ENCODE measurements at places on chromosomes 2 and 18.
A peak's percentile ranks its signal among the peaks of the same experiment; 100 is the strongest.

DNA sequence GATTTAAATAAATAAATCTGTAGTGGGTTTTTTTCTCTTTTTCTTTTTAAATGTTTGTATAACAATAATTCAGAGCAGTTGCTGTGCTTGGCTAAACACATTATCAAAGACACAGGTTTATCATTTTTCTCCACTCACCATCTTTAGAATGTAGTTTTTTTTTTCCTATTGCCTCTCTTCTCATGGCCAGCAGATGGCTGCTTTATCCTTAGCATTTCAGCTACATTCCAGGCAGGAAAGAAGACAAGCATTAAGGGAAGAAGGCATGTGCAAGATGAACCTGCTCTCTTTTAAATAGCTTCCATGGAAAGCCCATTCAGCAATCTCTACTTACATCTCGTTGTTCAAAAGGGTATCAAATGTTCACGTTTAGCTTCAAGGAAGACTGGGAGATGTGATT is 42.6 kb downstream of the ARHGAP15 start:
- H3K4me1 ChIP-seq, result peaks cover 24% of the 10 kb centered on the region
- H3K27ac ChIP-seq, result no peak overlapping the region
- peaks cover 37% of the 10 kb centered on the region for H3K36me3 ChIP-seq
- DNase-seq, result no peak
- H3K27me3 ChIP-seq, result no peaks in the 10 kb centered on the region

DNA sequence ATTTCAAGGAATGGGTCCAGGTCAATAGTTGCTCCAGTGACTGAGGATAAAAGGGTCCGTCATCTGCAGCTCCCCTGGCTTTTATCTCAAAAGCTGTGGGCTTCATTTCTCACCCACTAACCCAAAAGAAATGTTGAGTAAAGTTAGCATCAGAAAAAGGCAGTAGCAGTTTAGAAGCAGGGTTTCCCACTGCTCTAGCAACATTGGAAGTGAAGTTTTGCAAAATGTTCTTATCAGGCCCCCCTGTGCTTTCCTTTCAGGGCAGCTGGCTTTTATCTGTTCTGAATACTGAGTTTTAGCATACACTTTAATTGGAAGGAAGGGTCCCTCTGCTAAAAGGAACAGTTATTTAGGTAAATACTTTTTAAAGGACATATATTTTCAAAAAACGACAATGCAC is 296.2 kb upstream of the RAB12 start:
- no peaks in the 10 kb centered on the region for H3K4me1 ChIP-seq
- H3K4me3 ChIP-seq, result no peak overlapping the region
- H3K36me3 ChIP-seq, result no peaks in the 10 kb centered on the region
- DNase-seq, result no peak
- H3K27ac ChIP-seq, result no peak overlapping the region

DNA sequence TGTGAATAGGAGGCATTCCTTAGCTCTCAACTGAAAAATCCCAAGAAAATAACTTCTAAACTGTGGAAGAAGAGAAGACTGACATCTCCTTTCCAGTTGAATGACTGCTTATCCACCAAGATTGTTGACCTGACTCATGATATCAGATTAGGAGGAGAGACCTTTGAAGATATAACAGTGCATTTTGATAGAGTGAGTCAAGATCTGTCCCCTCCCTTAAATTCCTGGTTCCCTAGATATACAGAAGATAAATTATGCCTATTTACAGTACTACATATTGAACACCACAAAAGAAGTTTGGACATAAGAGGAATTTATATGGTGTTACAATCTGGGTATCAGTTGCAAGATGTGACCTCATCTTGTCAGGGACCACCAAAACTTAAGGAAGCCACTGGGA is 285.3 kb upstream of the ZSWIM2 start:
- H3K4me3 ChIP-seq, result no peak overlapping the region
- H3K27ac ChIP-seq, result no peak overlapping the region
- H3K27me3 ChIP-seq, result no peaks in the 10 kb centered on the region
- DNase-seq, result no peak
- no peaks in the 10 kb centered on the region for H3K4me1 ChIP-seq
- no peaks in the 10 kb centered on the region for H3K36me3 ChIP-seq

DNA sequence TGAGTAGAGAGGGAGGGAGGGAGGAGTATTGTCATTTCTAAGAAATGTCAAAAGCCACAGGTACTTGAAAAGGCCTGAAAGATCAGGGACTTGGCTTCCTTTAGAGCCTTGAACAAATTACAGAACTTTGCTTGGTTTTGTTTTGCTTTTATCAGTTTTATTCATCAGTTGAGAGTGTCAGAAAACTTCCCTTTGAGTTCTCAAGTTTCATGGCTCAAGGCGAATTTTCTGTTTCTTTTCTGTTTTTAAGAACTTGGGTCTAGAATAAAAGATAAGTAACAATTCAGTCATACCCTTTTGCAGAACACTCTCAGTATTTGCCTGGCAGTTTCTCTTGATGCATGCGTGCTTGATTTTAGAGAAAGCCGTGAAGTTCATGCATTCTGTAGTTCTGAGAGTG is 531.9 kb downstream of the PARD3B start:
- no peaks in the 10 kb centered on the region for H3K27me3 ChIP-seq
- H3K36me3 ChIP-seq, result no peaks in the 10 kb centered on the region
- no peak for DNase-seq
- H3K27ac ChIP-seq, result peak overlapping the region; percentile 69

DNA sequence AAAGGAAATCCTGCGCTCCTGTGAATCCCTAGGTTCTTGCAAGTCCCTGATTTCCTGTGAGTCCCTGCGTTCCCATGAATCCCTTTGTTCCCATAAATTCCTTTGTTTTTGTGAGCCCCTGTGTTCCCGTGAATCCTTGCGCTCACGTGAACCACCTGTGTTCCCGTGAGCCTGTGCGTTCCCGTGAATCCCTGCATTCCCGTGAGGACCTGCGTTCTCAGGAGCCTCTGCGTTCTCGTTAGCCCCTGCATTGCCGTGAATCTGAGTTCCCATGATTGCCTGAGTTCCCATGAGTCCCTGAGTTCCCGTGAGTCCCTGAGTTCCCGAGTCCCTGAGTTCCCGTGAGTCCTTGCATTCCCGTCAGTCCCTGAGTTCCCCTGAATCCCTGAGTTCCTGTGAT is 71.5 kb downstream of the SNTG2 start:
- no peaks in the 10 kb centered on the region for H3K27me3 ChIP-seq
- H3K4me3 ChIP-seq, result no peak overlapping the region
- DNase-seq, result no peak
- no peak overlapping the region for H3K27ac ChIP-seq
- no peaks in the 10 kb centered on the region for H3K36me3 ChIP-seq

GRCh38 chr2:240197462-240198139 is 57.1 kb upstream of the OTOS start:
- no peak overlapping the region for H3K4me3 ChIP-seq
- DNase-seq, result no peak
- no peak overlapping the region for H3K27ac ChIP-seq
- H3K4me1 ChIP-seq, result no peaks in the 10 kb centered on the region

GRCh38 chr18:67232406-67232805 is 284.1 kb downstream of the DSEL start:
- H3K4me1 ChIP-seq, result no peaks in the 10 kb centered on the region
- no peaks in the 10 kb centered on the region for H3K36me3 ChIP-seq
- no peaks in the 10 kb centered on the region for H3K27me3 ChIP-seq
- H3K27ac ChIP-seq, result no peak overlapping the region

DNA sequence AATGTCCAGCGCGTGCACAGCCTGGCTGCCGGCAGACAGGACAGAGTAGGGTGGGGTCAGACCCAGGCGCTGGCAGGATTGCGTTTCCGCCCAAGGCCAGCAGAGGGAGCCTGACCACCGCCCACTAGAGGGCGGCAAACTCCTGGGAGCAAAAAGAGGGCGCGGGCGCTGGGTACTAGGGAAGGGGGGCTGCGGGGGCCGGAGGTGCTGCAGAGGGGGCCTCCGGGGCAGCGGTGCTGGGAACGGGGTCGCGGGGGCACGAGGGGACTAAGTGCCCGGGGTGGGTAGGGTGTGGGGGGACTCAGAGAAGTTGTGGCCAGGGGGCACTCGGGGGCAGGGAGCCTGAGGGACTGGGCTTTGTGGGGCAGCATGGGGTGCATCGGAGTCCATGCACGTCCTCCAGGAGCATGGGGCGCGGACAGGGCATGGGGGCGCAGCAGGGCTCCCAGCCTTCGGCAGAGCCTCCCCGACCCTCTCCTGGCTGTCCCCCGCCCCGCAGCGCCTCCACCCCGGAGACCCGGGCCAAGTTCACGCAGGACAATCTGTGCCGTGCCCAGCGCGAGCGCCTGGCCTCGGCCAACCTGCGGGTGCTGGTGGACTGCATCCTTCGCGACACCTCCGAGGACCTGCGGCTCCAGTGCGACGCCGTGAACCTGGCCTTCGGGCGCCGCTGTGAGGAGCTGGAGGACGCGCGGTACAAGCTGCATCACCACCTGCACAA is 3.2 kb downstream of the TEKT4 start:
- H3K4me3 ChIP-seq, result no peak overlapping the region
- peaks cover 7% of the 10 kb centered on the region for H3K4me1 ChIP-seq
- H3K27ac ChIP-seq, result no peak overlapping the region
- H3K27me3 ChIP-seq, result peaks cover 41% of the 10 kb centered on the region
- no peak for DNase-seq

GRCh38 chr2:237096911-237097310 is 11.2 kb downstream of the COPS8 start:
- no peaks in the 10 kb centered on the region for H3K27me3 ChIP-seq
- no peak overlapping the region for H3K4me3 ChIP-seq
- H3K36me3 ChIP-seq, result peaks cover 10% of the 10 kb centered on the region
- no peak overlapping the region for H3K27ac ChIP-seq
- DNase-seq, result no peak

DNA sequence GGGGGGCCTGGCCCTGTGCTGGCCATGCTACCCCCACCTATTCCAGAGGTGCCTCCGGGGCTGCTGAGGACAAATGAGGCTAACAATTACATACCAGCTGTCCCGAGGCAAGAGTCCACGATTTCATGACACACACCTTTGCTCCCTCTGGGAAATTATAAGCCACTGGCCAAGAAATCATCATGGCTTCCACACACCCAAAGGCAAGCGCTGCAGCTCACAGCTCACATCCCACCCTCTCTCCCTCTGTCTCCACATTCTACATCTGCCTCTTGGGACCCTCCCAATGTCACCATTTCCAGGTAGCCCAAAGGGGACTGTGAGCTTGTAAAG is 134.4 kb downstream of the HDAC4 start:
- no peak for DNase-seq
- peaks cover 4% of the 10 kb centered on the region for H3K36me3 ChIP-seq
- peak overlapping the region; percentile 92 for H3K27ac ChIP-seq
- H3K27me3 ChIP-seq, result no peaks in the 10 kb centered on the region

DNA sequence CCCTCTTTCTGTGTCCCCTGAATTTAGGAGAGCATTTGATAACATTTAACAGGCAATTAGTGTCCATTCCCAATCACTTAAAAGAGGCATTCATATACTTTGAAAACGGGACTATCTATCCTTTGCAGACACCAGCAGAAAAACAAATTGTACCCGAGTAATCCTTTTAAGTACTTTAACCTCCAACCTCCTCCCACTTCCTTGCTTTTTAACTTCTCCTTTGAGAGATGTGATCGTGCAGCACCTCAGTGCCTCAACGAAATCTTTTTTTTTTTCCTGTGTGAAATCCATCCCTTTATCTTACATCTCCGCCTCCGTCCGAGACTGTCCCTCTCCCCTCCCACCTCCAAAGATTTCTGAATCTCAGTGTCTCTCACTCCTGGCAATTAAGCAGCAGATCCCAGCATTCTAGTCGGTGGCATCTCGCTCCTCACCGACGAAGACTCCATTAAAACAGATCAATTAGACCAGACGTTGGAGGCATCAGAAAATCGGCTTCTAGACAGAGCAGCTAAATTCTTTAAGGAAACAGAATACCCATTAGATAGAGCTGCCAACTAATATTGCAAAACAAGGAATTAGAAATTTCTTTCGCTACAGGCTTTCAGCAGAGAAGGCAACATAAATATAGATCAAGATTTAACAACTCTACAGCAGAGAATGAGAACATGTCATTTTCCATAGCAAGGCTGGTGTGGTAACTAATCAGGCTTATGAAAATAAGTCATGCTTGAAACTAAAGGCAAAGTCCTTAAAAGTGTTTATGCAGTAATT is 1.9 kb upstream of the TMEFF2 start:
- H3K27me3 ChIP-seq, result peaks cover 35% of the 10 kb centered on the region
- no peak for DNase-seq
- peaks cover 27% of the 10 kb centered on the region for H3K4me1 ChIP-seq
- H3K4me3 ChIP-seq, result no peak overlapping the region
- H3K27ac ChIP-seq, result no peak overlapping the region

GRCh38 chr2:12164689-12165088 is 418.3 kb downstream of the LPIN1 start:
- peaks cover 3% of the 10 kb centered on the region for H3K36me3 ChIP-seq
- peaks cover 21% of the 10 kb centered on the region for H3K4me1 ChIP-seq
- H3K4me3 ChIP-seq, result no peak overlapping the region
- DNase-seq, result no peak

DNA sequence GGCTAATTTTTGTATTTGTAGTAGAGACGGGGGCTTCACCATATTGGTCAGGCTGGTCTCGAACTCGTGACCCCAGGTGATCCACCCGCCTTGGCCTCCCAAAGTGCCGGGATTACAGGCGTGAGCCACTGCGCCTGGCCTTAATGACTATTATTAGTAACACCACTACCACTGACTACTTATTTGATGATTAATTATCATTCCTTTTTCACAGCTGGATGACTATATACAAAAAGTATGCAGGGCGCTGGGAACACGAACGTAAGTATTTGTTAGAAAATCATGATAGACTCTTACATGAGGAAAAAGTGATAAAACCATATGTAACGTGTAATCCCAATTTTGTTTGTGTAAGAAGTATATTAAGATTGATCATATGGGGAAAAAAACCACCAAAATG is 21.6 kb downstream of the DARS1 start:
- no peaks in the 10 kb centered on the region for H3K27me3 ChIP-seq
- DNase-seq, result no peak
- peaks cover 22% of the 10 kb centered on the region for H3K4me1 ChIP-seq
- no peaks in the 10 kb centered on the region for H3K36me3 ChIP-seq

DNA sequence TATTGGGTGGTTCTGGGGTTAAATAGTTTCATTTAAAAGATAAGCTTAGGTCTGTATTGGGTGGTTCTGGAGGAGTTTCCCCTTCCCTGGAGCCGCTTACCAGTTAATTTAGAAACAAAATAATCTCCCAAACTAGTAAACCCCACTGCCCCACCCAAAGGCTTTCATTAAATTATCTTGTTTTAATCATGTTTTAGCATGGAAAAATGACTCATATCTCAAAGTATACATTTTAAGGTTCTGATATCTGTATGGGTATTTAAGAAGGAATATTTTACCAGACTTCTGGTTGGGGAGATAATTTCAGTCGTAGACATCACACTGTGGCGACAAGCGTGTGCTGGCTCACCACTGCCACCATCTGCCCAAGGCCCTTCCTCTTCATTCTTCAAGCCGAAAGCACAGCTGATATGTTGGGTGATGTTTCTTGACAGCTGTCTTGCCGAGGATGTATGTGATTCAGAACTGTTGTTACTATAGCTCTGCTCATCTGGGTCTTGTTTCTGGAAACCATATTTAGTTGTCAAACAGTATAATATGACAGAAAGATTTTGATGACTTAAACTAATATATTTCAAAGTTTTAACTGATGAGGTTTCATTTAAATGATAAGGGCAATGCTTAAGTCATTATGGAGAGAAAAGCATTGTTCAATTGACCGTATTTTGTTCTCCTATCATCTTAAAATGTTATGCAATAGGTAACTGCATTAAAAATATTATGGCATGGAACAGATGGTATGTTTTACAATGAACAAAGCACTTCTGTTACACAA is 5.1 kb downstream of the FIGLA start:
- no peaks in the 10 kb centered on the region for H3K36me3 ChIP-seq
- no peak overlapping the region for H3K27ac ChIP-seq
- H3K4me3 ChIP-seq, result no peak overlapping the region

- no peaks in the 10 kb centered on the region for H3K36me3 ChIP-seq
- peaks cover 2% of the 10 kb centered on the region for H3K4me1 ChIP-seq
- H3K27me3 ChIP-seq, result no peaks in the 10 kb centered on the region
- no peak overlapping the region for H3K27ac ChIP-seq
These were observed 32.0 kb upstream of the PLB1 start for GRCh38 chr2:28463893-28464292.
